ENCODE measurements at places on chromosomes 12 and 14. TPM values are rescaled to one million over a fixed set of nuclear protein-coding genes. Genes with fewer than 3 reads are reported as not detected.

- peak; percentile 19 for DNase-seq
Observed at GRCh38 chr14:100213587-100213955, 25.4 kb upstream of the YY1 start.

Gene RASSF3
- polyA plus RNA-seq, result 27.8 TPM

GRCh38 chr12:81617915-81618314 is 141.2 kb downstream of the PPFIA2 start:
- no peak for DNase-seq

GRCh38 chr14:90544566-90544965 is 147.7 kb downstream of the CALM1 start:
- no peak for DNase-seq
